ENCODE measurements at places on chromosomes 6 and 20.
A peak's percentile ranks its signal among the peaks of the same experiment; 100 is the strongest.

DNA sequence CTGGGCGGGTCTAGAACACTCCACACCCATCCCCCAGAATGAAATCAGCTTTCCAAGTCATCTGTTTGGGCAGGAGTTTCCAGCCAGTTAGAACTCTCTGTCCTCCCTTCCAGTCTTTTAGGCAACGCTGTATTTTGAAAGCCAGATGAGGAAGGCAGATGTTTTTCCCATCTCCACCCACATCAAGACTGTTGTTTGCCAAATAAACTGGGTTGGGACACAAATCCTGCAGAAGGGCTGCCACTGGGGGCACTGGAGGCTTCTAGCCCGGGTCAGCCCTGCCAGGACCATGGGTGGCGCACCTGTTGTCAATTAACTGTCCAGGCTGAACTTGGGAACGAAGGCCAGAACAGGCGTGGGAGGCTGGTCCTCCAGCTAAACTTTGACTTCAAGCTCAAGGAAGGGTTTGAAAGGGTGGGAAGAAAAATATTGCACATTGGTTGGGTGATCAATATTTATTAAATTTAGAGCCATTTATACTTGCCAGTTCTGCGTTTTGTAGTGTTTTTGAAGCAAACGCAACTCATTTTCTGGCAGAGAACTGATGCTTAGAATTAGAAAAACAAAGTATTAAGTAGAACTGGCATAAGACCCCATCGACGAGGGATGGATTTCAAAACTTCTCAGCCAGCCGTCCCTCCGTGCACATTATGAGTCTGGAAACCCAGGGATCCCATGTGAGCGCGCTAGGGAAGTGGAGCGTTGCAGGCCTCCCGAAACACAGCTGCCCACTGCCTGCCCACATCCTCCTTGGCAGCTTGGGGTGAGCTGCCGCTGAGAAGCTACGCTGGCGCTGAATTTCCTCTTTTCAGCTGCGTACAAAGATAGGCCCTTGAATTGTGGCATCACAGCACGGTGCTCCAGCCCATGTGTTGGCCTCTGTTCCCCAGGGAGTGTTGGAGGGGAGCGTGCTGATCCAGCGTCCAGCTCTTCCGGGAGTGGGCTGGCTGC, 297.4 kb downstream of the QKI start:
- peak; percentile 91 for DNase-seq

- DNase-seq, result no peak
Measured at GRCh38 chr6:79084693-79085092, 6.6 kb upstream of the PHIP start.

DNA sequence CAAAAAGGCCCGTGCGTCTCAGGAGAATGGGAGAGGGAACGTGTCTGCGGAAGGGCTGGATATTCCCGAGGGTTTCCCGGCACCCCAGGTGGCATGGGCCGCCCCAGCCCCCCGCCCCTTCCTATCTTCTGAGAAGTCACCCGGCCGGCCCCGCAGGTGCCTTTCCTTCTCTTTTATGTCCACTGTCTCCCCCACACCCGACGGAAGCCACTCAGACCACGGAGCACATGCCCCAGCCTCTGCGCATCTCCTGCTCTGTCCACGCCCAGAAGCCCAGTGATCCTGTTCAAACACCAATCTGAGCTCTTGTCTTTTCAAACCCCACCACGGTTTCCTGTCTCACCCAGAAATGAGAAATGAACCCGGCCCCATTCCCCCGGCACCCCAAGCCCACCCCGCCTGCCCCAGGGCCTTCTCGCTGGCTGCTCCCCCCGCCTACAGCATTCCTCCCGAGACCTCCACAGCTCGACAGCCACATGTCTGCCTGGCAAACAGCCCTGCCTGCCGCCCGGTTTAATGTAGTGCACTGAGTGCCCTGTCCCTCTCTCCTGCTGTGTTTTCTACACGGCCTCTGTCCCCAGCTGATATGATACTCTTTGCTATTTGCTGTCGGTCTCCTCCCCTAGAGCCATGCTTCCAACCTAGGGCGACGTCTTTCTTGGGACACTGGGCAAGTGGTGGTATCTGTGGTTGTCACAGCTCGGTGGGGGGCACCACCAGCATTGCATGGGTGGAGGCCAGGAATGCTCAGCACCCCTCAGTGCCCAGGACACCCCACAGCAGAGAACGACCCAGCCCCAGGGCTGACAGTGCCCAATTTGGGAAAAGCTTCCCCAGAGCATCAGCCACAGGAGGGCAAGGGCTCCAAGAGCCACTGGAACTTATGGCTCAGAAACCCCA, 182.7 kb downstream of the TAF4 start:
- DNase-seq, result no peak

GRCh38 chr20:25470045-25470444, 62.6 kb downstream of the GINS1 start:
- DNase-seq, result no peak

DNA sequence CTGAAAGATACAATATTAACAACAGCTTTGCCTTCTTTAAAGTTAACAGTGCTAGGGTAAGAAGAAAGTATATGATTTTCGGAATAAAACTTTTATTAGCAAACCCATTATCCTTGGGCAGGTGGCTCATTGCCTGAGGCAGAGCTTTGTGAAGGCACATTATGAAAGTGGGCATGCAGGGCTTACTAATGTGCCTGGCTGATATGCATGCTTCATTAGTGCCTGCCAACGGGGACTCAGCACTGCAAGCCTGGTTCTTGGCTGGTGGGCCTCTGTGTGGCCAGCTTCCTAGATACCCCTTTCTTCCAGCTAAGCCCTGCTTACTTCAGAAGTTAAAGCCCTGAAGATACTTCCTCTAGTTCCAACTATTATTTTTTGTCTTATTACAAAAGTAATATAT, 481.6 kb downstream of the ADGRB3 start:
- no peak for DNase-seq

GRCh38 chr6:115914098-115914497, 146.6 kb downstream of the FRK start:
- no peak for DNase-seq

DNA sequence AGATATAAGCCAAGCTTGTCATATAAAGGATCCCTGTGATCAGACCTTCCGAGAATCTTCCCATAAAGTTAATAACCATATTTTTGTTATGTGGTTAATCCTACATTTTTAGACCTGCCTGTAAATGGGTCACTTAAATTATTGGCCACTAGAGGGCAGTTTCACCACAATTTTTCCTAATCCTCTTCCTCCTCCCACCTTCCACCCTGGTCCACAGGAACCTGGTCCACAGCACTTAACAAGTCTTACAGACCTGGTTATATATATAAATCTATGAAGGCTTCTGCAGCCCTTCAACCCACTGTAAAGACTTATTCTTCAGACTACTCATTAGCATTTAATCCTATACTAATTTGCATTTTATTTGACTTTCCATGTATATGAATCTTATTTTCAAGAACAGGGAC, 28.3 kb downstream of the MRS2 start:
- DNase-seq, result peak; percentile 31

DNA sequence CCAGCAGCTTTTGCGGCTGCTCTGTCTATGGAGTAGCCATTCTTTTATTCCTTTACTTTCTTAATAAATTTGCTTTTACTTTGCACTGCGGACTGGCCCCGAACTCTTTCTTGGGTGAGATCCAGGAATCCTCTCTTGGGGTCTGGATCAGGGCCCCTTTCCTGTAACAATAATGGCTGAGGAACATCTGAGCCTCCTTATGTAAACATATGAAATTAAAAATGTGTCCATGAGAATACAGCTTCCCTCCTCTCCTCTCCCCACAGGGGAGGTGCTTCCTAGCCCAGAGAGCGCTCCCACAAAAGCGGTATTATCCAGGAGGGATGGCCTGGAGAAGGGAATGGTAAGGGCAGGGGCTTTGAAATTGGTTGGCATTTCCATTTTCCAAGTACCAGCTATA, 81.1 kb downstream of the PSMG4 start:
- no peak for DNase-seq

DNA sequence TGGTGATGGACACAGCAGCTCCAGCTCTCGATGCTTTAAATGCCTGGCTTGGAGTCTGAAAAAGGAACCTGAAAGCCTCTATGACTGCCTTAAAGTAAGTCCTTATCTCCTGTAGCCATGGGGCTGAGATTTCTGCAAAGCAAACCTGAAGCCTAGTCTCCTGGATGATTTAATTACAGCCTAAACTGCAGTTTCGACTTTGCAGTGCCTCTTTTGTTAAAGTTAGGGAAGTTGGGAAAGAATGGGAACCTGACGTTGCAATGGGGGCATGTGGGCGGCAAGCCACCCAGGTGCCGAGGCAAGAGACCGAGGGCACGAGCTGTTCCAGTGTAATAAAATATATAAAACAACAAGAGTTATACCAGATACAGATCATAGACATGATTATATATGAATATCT, 11.7 kb upstream of the TCFL5 start:
- no peak for DNase-seq

- DNase-seq, result no peak
Measured at GRCh38 chr6:42224222-42225028, 6.8 kb upstream of the MRPS10 start.

- no peak for DNase-seq
Measured at GRCh38 chr6:43712579-43712978, 25.0 kb upstream of the MRPS18A start.

GRCh38 chr6:17600527-17601385, 654 bp downstream of the FAM8A1 start:
- DNase-seq, result peak; percentile 44

- no peak for DNase-seq
Measured at GRCh38 chr20:49668181-49668877, 45.3 kb downstream of the B4GALT5 start.

Data from GDM1 (cell line).